Stimulated activated CD8-positive, alpha-beta memory T cell treated with anti-CD3 and anti-CD28 coated beads, Interleukin-4, amount 100 ng/mL, for 1 hour (primary cell): ENCODE measurements at places on chromosomes 4 and X.

- DNase-seq = no peak
Measured at GRCh38 chr4:148216321-148216720, 225.9 kb downstream of the NR3C2 start.

DNA sequence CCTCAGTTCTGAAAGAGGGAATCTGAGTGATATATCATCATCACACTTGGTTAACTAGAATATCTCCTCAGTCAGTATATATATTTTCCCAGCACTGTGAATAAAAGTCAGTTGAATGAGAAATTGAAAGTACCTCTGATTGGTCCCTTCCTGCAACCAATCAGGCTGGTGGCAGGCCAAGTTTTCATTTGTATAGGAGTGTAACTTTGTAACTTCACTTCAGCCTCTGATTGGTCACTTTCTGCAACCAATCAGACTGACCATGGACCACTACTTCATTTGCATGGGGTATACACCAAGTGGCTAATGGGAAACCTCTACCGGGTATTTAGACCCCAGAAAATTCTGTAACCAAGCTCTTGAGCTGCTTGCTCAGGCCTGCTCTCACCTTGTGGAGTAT lies 2.0 kb upstream of the PGK1 start:
- DNase-seq = no peak

DNA sequence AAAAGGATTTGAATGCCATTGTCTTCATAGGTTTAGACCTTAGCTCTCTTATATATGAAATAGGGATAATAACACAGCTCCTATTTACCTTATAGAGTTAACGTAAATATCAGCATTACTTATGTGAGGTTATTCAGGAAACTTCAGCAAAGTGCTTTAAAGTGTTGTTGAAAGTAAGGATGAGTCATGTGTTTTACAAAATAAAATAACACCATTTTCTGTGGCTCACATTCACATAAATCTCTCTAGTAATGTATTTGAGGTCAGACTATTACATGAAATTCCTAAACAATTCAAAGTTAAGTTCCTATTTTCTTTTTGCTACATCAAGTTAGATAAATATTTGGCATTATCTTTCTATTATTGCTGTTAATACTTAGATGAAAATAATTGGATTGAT lies 2.9 kb downstream of the GNRHR start:
- DNase-seq = no peak

- DNase-seq = no peak
Measured at GRCh38 chr4:98618680-98619079, 39.7 kb downstream of the TSPAN5 start.

DNA sequence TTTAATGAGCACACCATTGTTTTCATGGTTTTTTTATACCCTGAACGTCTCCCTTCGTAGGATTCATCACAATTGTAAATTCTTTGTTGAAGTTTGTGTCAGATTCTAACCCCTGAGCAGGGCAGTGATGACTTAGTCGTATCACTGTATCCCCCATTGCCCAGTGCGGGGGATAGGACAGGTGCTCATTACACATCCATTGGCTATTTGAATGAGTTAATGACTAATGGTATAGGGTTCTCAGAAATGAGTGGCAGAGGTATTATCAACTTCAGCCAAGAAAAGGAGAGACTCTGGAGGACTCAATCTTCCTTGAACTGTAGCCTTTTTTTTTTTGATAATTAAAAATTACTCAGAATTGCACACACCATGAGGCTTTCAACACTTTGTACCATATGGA lies 64.6 kb downstream of the SYNPO2 start:
- no peak for DNase-seq

GRCh38 chr4:44638091-44638490 lies 13.3 kb downstream of the YIPF7 start:
- no peak for DNase-seq

- DNase-seq = no peak
Measured at GRCh38 chrX:115147220-115147619, 42.0 kb upstream of the RBMXL3 start.

DNA sequence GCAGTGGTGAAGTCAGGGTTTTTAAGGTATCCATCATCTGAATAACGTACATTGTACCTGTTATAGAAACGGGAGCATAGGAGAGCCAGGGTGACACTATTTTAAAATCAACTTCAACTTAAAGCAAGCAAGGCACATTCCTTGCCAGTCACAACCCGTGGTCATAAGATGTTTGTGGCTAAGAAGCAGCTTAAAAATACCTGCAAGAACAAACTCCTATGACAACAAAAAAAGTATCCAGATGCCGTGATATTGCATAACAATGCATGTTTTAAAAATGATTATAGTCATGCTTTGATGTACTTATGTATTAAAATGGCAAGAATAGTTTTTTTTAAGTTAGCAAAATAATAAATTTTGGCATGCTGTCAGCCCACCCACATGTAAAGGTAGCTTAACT lies 16.5 kb upstream of the SYNPO2 start:
- no peak for DNase-seq

DNA sequence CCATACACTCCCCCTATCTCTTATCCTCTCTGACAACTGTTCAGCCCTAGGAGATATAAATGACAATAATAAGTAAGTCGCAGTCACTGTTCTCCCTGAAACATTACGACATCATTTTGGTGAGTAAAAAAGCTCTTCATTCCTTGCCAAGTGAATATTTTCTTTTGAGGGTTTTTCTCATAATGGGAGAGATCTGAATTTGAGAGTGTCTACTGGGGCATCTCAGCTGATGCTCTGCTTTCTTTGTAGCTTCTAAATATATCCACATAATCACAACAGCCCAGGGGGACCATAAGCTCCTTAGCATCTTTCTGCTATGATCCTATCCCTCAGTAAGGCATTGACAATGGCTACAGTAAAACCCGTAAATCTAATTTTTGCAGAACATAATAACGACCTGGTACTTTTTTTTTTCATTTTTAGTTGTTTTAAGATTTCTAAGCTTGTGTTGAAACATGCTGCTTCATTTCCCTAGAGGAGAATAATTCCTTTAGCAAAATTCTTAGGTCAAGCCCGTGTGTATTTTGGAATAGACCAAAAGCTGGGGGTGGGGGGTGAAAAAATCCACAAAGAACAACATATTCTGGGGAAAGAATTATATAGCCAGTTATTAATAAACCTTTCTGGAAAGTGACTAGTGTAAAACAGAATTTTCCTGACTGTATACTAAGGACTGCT lies 78.1 kb upstream of the GPM6B start:
- no peak for DNase-seq

DNA sequence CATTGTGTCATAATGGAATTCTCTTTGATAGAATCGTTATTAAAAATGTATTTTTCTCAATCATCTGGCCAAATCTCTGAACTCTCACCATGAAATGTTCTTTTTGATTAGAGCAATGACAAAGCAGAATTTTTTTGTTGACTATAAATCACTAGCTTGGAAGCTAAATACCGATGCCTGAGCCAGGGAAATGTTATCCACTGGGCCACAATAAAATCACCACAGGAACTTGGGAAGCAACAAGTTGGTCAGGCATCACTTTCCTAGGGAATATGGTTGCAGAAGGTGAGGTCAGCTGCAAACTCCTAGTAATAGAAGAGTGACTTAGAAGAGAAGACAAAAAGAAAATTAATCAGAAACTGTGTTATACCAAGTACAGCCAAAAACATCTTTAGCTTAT lies 60.6 kb upstream of the CFAP47 start:
- DNase-seq = no peak

GRCh38 chr4:157977086-157977485 lies 195.7 kb downstream of the GASK1B start:
- DNase-seq = no peak
